Sciatic nerve (tissue), 2 donors: ENCODE measurements at places on chromosomes 7 and 10.

DNA sequence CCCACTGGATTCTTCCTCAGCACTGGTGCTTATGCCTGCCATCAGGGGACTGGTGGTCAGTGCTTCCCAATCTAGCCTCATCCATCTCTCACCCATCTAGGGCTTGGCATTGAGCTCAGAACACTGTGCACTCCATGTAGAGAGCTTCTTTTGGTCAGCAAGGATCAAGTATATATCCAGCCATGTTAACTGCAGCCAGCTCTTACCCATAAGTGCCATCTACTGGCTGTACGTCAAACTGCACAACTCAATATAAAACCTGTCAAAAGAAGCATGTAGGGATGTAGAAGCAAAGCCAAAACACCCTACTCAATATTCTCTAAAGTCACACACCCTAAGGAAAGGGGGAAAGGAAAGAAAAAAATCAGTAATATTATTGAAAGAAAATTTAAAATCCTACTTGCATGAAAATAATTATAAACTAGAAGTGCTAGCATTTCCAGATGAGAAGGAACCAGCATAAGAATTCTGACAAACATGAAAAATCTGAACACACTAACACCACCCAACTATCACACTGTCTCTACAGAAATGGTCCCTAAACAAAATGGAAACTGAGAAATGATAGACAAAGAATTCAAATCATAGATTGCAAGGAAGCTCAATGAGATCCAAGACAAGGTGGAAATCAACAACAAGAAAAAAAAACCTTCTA lies 531.1 kb upstream of the STEAP1 start:
- no peak for DNase-seq

GRCh38 chr7:102236592-102237287 lies 49.9 kb upstream of the SH2B2 start:
- peak; percentile 79 for DNase-seq

- DNase-seq = no peak
These were observed 58.9 kb downstream of the FRMPD2 start for GRCh38 chr10:48215486-48216203.

GRCh38 chr10:122513053-122513452 lies 47.5 kb upstream of the DMBT1 start:
- DNase-seq = no peak

- no peak for DNase-seq
These were observed 97.8 kb downstream of the AGMO start for GRCh38 chr7:15463801-15464666.

DNA sequence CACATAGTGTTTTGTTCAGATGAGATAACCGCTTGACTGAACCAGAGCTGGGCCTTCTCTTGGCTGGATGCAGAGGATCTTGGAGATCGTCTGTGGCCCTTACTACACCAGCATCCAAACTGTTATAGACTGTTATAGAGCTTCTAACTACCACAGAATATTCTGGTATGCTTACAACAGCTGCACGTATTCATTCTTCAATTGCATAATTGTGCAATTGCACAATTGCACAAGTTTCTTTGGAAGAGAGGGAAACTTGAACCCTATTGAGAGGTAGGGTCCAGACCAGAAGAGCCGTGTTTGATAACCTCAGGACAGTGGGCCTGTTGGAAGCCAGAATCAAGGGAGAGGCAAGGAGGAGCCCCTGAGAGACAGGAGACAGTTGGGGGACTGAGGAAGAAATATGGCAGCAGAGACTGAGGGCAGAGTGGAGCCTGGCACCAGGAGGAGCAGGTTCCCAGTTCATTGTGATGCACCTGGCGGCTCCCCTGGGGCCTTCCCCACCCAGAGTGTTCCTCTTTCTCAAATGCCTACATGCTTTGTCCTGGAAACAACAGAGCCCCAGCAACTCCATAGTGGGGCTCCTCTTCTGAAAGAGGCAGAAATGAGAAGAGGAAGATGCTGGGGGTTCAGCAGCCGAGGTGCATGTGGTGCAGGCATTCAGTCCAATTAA lies 64.1 kb downstream of the PTPRZ1 start:
- DNase-seq = no peak

DNA sequence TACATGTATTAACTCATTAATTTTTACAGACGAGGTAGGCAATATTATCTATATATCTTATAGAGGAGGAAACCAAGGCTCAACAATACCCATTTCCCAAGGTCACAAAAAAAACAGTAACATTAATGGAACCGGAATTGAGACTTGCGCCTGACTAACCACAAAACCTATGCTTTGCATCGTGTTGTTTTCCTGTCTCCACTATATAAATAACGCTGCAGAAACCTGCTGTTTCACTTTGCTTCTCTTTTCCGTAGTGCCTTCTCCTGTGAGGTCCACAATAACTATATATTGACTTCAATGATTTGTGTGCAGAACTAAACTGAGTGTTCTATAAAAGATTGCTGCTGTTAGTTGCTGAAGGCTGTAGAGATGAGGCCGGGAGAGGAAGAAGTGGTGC lies 97.7 kb upstream of the RPA3 start:
- no peak for DNase-seq

DNA sequence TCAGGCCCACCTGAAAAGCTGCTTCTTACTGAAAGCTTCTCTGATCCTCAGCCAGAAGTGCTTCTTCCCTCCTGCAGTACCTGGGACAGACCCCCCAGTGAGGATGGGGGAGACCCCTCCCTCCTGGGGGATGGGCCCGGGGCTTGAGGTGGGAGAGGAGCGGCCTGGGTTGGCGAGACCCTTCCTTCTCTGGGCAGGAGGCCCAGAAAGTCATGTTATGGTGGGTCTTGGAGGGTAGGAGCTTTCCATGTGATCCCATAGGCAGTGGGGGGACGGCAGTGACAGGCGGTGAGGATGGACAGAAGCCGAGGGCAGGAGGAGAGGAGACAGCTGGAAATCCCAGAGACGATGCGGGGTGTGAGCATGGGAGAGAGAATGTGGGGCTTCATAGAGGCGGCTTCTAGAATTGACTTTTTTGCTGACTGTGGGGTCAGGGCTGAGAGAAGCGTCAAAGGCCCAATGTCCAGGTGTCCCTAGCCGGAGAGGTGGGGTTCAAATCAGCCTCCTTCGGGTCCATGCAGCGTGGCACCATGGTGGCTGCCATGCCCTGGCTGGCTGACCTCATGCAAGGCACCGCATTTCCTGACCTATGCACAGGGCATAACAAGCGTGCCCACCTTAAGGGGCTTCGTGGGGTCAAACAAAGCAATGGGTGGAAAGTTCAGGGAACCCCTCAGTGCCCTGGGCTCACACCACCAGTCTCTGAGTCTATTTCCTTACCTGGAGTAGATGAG lies 154.0 kb downstream of the UBE2H start:
- no peak for DNase-seq

GRCh38 chr7:87872346-87872745 lies 3.8 kb downstream of the SLC25A40 start:
- no peak for DNase-seq

GRCh38 chr7:2982831-2983230 lies 60.8 kb downstream of the CARD11 start:
- no peak for DNase-seq

- DNase-seq = no peak
These were observed 50.4 kb downstream of the CLEC2L start for GRCh38 chr7:139573871-139574270.

DNA sequence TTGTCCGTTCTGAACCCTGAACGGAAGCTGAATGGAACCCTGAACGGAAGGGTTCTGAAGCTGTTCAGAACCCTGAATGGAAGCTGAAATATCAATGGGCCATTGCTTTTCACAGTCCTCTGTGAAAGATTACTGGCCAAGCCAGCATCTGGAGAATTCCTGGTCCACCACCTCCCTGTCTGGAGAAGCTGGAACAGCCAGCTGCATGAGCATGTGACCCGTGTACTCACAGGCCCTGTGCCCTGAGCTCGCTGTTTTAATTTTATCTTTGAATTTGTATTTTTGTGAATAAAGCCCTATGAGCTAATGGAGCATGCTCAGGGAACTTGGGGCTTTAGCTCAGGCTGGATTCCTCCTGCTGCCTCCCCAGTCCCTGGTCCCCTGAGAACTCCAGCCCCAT lies 37.2 kb downstream of the HTRA1 start:
- DNase-seq = peak; percentile 52

GRCh38 chr7:102432442-102433218 lies 745 bp upstream of the ORAI2 start:
- DNase-seq = no peak

- no peak for DNase-seq
These were observed 86.8 kb downstream of the CD36 start for GRCh38 chr7:80725181-80725611.

- no peak for DNase-seq
These were observed 20.9 kb upstream of the CYP26C1 start for GRCh38 chr10:93039721-93040120.

DNA sequence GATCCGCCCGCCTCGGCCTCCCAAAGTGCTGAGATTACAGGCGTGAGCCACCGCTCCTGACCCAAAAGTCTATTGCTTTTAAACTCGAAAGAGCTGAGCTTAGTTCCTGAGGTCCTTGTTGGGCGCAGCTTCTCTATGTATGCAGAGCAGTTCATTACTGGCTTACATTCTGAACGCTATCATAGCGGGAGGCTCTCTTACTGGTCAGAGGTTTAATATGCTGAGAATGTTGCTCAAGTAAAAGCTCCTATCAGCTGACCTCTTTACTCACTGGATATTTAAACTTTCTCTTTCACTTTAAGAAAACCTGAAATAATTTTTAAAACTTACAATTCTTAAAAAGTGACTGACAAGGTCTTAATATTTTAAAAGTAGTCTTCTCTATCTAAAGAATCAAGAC lies 160.8 kb upstream of the WNT16 start:
- DNase-seq = no peak

DNA sequence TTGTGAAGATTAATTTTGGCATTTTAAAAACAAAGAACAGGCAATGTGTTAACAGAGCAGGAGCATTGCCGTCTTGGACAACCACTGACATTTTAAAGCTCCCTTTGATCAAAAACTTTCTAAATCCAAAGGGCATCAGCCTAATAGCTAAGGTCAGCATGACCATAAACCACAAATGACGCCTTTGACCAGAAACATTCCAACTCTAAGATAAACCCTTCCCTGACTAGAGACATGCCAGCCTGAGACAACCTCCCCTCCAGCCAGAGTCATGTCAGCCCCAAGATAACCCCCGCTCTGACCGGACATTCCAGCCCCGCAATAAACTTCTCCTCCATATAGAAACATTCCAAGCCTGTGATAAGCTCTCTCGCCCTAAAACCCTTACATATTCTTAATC lies 949.4 kb upstream of the POT1 start:
- DNase-seq = no peak

GRCh38 chr7:22601812-22602565 lies 102.0 kb upstream of the STEAP1B start:
- DNase-seq = no peak

DNA sequence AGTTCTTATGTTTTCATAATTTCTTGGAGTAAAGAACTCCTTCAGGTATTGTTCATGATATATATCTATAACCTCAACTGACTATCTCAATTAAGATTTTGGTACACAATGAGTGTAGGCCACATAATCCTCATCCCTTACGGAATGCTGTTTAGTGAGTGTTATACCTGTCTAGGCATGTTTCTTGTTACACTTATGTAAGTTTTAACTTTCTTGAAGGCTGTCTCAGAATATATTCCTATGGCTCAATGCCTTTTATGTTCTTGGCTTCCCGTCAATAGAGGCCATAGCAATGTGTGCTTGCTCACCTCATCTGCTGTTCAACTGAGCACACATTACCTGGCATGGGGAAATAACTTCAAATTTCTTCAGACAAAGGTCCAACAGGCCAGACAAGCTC lies 185.1 kb downstream of the CTTNBP2 start:
- no peak for DNase-seq
